ENCODE measurements at places on chromosomes 1 and 21.

DNA sequence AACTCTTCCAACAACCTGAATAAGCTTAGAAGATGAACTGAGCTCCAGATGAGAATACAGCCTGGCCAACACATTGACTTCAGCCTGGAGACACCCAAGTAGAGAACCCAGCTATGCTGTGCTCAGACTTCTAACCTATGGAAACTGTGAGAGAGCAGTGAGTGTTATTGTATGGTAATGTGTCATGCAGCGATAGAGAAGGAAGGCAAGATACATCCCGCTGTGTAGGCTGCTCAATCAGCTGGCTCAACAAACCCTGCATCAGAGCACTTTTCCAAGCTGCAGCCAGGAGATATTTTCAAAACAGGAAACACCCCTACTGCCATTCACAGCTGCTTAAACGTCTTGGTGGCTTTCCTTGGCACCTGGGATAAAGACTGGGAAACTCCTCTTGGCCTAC, 321.3 kb downstream of the SIPA1L2 start:
- DNase-seq, result no peak

GRCh38 chr1:79519084-79519760, 512.7 kb upstream of the ADGRL4 start:
- no peak for DNase-seq

GRCh38 chr21:41877901-41878830, 978 bp downstream of the PRDM15 start:
- DNase-seq, result no peak

GRCh38 chr1:8586438-8586837, 231.0 kb downstream of the RERE start:
- no peak for DNase-seq

- no peak for DNase-seq
Measured at GRCh38 chr1:40004857-40005256, 35.7 kb upstream of the CAP1 start.

GRCh38 chr1:35301674-35302392, 33.3 kb downstream of the ZMYM4 start:
- DNase-seq, result no peak

GRCh38 chr1:78464449-78464891, 26.3 kb upstream of the PTGFR start:
- no peak for DNase-seq

DNA sequence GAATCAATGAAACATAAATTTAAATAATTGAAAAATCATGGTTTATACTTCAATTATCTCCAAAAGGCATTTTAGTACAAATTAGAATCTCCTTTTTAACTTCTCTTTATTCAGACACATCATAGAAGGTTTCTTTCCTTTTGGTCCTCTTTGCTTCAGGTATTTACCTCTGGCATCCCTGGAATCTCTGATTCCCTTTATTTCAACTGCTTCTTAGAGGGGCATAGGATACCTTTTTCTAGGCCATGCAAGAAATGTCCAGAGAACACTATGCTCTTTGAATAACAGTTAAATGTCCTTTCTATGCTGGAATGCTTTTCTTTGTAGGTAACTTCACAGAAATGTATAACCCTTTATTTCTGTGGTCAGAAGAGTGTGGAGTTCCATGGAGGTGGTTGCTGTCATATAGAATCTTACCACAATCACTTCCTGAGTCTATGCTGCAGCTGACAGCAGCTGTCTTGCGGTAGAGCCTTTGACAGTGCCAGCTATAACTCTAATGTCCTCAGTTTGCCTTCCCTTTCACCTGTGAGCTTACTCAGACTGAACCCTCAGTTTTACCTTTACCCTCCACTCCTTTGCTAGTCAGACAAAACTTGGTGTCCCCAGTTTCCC, 8.6 kb downstream of the LAMC2 start:
- DNase-seq, result no peak

DNA sequence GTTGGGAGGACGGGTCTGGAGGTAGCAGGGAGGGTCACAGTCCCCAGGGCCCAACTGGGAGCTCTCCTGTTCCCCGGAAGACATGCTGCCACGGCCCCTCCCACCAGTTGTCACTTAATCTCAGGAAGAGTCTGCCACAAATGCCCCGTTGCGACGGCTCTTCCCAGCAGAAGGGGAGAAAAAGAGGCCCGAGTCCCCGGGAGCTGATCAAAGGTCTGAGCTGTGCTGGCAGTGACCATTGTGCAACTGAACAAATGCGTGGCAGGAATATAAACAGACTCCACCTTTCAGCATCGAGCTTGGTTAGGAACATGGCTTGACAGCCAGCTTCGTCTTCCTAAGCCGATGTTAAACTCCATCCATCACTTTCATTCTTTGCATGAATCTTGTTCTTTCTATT, 27.8 kb upstream of the ZBTB21 start:
- no peak for DNase-seq

- DNase-seq, result no peak
Measured at GRCh38 chr1:228008391-228009115, 1.8 kb downstream of the WNT3A start.

DNA sequence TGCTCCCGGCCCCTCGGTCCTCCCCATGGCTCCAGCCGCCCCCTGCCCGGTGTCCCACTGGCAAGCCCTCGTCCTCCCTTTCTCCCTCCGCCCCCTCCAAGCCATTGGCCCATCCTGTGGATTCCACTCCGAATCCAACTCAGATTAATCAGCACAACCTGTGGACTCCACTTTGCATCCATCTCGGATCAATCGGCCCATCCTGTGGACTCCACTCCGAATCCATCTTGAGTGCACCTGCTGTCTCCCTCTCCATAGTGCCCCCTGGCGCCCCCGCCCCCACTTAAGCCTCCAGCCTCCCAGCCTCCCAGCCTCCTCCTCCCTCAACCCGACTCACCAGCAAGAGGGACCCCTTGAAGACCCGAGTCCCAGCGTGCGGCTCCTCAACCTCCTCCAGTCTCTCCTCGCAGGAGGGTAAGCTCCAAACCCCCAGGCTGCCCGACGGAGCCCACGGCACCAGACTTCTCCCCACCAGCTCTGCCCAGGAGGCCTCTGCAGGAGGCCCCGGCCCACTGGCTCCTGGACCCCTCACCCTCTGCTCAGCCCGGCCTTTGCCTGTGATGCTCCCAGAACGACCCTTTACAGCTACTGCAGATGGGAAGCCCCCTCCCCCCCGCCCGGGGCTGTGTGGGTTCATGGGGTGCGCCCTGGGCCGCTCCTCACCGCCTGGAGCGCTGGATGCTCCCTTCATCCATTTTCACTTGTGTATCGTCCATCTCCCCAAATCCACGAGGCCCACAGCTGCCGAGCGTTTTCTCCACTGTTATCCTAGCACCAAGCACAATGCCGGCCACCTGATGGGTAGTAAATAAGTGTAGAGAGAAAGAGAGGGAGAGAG, 40.6 kb upstream of the TSPEAR start:
- DNase-seq, result no peak

- DNase-seq, result no peak
Measured at GRCh38 chr21:35323947-35324346, 274.8 kb upstream of the RUNX1 start.

- no peak for DNase-seq
Measured at GRCh38 chr1:91749788-91750231, 136.1 kb downstream of the TGFBR3 start.

DNA sequence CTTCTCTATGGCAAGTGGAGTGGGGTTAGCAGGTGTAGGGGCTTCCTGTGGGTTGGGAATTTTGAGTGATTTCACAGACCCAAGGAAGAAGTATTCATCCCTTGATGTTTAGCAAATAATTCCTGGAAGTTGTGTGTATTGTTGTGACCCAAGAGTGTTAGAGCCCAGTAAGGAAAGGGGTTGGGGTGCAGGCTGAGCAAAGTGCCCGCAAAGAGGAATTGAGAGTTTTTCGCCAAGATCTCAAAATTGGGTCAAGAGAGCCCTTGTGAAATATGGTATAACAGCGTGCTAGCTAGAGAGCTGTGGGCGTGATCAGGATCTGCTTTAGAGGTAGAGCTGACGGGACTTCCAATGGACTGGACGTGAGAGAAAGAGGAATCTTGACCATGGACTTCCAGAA, 73.0 kb upstream of the LAPTM5 start:
- no peak for DNase-seq

DNA sequence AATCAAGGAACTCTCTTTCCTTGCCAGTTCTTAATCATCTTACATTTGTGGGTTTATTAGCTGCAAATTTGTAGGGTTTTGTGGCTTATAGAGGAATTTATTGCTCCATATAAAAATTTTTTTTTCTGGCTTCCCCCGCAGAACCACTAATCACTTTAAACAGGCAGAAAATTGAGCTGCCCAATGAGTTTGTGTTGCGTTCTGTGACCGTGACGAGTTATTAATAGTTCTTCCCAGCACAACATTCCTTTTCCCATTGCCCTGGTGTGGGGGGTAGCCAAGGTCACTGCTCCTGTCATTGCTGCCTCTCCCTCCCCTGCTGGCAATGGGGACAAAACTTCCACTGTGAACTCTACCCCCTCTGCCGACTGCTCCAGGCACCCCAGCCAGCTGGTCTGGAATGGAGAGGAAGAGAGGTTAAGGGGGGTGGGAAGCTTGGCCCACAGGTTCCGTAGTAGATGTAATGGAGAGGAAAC, 55.1 kb downstream of the UBE2T start:
- DNase-seq, result no peak

DNA sequence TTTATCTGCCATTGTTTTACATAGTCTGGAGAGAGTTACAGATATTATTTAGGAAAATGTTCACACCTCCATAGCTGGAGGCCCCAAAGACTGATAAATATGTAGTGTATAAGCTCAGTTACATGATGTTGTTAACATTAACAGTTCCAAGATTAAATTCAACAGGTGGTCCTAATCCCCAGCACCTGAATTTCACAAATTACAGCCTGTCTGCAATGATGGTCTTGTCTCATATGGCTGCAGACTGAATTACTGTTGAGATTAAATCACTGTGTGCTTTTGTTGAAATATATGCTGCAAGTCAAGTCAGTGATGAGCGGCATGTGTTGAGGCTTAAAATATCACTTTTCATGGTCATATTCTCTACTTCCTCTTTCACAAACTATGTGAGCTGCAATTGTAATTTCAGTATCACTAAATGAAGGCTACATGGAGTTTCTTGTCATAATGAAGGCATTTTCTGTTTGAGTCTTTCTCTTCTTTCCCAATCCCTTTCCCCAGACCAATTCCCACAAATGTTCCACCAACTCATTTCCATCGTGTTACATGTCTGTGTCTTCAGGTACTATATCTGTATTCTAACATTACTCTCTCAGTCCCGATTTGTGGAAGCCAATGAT, 4.2 kb downstream of the ST6GALNAC5 start:
- DNase-seq, result no peak

- no peak for DNase-seq
Measured at GRCh38 chr1:232983817-232984567, 33.6 kb downstream of the NTPCR start.

DNA sequence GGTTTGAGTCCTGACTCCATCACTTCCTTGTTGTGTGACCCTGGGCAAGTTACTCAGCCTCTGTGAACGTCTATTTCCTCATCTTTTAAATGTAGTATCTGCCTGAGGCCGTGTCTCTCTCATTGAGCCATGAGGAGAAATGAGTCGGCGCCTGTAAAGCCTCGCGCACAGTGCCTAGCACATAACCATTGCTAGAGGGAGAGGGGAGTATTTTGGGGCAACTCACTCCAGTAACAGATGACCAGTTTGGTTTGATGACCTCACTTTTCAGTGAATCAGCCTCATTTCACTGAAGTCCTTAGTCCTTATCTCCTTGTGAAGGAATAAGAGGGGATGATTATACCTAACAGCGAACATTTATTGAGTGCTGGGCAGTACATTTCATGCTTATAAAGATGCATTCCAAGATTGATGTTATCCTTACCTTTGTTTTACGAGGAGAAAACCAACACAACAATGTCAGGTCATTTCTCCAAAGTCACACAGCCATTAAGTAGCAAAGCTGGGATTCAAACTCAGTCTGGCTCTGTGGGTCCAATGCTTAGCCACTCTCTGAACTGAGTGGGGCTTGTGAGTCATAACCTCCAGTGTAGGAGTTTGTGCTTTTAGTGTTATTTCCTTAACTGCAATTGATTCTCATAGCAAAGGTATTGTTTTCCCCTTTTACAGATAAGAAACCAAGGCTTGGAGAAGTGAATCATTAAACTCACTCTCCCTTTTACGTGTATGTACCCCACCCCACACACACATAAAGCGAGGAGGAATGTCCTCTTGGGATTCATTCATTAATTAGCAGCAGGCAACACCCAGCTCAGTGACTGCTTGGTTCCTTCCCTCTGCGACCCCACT, 25.9 kb downstream of the KCNC4 start:
- no peak for DNase-seq

- no peak for DNase-seq
Measured at GRCh38 chr1:217910203-217910602, 279.1 kb downstream of the SPATA17 start.

DNA sequence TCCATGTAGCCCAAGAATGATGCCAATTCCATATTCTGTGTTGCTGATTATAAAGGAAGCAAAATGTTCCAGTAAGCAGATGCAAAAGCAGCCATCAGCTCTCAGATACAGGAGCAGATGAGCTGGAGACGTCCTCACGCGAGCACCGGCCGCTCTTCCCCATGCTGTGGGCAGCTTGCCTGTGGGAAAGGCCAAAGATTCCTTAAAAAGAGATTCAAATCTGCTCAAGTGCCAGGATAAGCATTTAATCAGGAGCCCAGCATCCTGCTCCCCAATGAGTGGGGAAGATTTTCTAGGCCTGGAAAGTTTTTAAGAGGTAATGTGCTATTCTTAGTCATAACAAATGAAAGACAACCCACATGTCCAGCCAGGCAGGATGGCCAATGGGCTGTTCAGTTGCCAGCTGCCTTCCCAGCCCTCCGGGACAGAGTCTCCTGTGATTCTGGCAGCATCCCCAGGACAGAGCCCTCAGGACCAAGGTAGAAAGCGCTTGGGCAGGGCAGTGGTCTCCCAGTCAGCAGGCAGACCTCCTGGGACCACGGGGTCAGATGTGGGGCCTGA, 108.2 kb upstream of the TMPRSS2 start:
- DNase-seq, result no peak

- DNase-seq, result no peak
Measured at GRCh38 chr21:14876524-14876840, 188.3 kb downstream of the NRIP1 start.

GRCh38 chr1:243270097-243270864, 14.4 kb downstream of the SDCCAG8 start:
- DNase-seq, result no peak

DNA sequence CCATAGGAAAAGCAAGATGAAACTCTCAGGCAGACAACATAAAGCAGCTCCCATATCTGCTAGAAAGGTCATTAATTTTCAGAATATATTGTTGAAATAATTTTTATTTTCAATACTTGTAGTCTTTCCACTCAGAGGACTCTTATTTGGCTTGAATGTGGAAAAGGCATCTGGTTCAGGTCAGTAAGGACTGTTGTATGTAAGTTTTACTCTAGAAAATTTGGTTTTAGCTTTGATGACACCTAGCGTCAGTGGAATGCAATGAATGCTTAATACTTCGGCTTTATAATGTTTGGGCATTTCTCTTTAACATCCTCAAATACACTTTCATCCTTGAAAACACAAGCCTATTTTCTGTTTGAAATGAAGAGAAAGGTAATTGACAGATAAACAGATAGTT, 63.3 kb downstream of the LRRC40 start:
- DNase-seq, result no peak

All from stimulated activated CD8-positive, alpha-beta memory T cell treated with anti-CD3 and anti-CD28 coated beads, Interleukin-4, amount 100 ng/mL, for 1 hour (primary cell).